ENCODE measurements at places on chromosomes 5 and 9.

DNA sequence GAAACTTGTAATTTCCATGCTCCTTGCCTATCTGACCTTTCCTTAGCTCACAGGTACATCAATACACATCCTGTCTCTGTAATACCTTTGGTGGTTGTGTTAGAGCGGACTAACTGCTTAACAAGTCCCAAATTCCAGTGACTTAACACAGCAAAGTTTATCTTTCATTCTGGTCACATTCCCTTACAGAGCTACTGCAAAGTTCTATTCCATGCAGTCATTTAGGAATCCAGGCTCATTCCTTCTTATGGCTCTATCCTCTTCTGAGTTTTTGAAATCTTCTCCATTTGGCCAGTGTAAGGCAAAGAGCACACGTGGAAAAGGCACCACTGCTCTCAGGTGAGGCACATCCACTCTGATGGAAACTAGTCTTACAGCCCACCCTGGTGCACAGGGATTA is 238.6 kb upstream of the ANKRD55 start:
- DNase-seq = no peak

DNA sequence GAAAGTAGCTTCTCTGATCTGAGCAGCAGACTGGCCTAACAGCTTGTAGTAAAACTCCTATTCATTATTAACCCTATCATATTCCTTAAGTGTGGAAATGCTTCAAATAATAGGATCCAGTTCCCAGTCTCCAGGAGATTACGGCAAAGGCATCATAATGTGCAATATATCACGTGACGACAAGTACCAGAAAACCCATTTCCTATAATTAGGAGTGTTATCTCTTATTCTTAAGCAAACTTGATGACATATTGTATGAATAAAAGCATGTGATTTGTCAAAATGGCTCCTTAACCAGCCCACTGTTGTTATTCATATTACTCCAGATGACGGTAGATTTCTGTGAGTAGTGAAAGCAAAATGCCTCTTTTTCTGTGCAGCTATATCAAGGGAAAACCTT is 2.9 kb downstream of the SV2C start:
- no peak for DNase-seq

GRCh38 chr5:151499501-151500035 is 52.2 kb downstream of the SLC36A1 start:
- no peak for DNase-seq

GRCh38 chr5:69033690-69034089 is 60.1 kb upstream of the SLC30A5 start:
- no peak for DNase-seq

DNA sequence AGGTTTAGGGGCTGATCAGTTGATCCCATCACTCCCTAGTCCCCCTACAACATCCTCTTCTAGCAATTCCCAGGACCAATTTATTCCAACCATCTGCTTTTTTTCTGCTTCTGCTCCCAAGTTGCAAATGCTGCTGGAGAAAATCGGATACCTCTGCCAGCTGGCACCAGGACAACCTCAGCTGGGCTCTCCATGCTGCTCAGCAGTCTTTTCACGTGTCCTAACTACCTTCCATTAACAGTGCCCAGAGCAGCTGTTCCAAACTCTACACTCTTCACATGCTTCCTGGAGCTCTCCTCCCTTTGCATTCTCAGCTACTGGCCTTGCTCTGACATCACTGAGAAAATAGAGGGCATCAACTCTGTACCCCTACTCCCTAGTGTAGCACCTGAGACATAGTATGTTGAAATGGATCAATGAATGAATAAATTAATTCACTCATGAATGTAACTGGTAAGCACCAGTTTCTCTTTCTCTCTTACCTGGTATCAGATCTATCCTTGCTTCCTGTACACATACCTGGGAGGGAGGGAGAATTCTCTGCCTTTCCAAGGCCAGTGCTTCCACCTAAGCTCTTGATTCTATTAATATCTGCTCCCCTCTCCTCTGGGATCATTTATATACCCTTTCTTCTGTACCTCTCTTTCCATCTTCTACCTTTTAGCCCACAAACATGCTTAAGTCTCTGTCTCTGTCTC is 191.0 kb downstream of the RAB3C start:
- no peak for DNase-seq

- no peak for DNase-seq
Observed at GRCh38 chr5:110386782-110387181, 339.7 kb downstream of the TMEM232 start.
